NCI-H2171 treated with DMSO at 0.1 percent for 48 hours (cell line): ENCODE measurements at places on chromosomes 7 and 10.

DNA sequence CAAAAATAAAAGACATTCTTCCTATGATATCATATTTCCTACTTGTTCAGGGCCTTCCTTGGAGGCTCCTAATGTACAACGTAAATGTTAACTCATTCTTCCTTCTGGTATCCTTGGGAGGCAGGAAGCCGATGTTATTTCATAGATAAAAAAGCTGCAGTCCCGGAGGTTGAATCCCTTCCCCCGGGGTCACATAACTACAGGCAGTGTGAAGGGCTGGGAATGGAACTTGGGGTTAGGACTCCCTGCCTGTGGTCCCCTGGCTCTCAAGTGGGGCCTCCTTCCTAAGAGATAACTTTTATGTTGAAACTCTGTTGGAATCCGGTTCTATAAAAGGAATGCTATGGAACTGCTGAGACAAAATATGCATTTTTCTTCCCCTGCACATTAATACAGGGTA, 14.9 kb upstream of the CCDC3 start:
- no peak for DNase-seq

DNA sequence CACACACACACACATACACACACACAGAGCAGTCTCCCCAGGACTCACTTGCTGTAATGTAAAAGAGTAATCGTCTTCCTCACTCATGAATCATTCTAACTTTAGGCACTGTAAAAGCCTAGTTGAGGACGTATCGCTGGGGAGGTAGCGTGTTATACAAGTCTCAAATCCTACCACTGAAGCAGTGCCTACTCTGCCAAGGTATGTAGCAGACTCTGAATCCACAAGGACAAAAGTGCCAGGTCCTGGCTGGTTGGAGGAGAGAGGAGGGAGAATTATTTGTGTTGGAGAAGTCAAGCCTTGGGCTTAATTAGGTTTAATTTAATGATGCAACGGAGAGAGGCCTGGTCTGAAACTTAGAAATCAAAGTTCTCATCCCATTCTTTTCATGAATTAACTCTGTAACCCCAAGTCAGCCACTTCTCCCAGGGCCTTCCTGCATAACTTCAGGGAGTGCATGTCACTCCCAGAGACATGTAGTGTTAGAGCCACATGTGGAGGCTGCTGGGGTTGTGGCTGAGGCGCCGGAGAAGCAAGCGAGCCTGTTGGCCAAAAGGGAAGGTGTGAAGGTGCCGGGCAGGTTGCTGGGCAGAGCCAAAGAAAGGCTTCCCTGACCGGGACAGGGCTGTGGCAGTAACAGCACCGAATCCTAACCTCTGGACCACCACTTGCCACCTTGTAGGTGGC, 36.7 kb downstream of the NKX2-3 start:
- no peak for DNase-seq

DNA sequence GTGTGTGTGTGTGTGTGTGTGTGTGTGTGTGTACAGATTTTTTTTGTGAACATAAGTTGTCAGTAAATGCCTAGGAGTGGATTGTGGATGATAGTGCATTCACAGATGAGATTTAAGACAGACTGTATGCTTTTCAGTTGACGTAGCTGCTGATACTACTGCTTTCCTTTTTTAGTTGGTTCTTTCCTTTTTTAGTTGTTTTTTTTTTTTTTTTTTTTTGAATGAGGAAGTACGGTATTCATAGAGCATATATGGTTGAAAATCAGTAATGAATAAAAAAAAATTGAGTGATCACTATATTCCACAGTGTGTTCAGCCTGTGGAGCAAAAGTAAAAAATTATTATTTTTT, 80.5 kb downstream of the RBM33 start:
- DNase-seq: no peak

DNA sequence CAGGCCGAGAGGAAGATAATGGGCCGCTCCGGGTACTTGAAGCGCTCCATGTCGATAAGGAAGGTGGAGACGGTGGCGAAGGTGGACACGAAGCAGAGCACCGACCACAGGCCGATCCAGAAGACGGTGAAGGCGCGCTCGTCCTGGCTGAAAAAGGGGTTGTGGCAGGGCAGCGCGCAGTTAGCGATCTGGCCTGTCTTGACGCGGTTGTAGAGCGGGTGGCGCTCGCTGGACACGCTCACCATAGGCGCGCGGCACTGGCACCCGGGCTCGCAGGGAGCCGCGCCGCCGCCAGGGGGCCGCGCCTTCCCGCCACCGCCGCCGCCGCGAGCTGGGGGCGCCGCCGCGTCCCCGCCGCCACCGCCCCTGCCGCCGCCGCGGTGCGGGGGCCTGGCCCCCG, 1.6 kb downstream of the FZD8 start:
- no peak for DNase-seq

DNA sequence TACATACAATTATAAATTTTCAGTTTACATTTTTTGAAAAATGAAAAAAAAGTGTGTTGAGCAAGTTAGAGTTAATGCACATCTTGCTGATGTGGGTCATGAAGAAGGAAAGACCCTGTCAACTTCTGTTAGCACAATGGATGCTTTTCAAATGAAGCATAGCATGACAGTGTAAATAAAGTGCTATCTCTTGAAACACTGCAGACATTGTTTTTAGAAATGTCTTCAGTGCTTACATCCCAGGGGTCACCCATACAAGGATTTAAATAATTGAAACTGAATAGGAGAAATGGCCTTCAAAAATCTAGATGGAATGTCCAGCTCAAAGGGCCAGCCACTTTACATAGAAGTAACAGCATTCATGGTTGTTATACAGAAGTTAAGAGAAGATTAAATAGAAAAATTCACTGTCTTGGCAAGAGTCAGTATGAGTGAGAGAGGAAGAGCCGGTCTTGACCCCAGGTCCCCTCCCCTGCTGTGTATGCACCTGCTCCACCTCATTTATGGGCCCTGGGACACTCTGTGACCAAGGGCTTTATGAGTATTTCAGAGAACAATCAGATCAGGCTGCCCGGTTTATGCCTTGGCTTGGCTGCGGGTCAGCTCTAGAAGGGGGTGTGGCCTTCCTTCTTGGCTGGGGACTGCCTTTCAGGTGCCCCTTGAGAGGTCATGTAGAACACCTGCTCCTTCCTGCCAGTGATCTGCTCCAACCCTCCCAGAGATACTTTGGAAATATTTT, 237.7 kb upstream of the TMEM72 start:
- DNase-seq: no peak

GRCh38 chr10:84632866-84633265, 304.5 kb downstream of the CCSER2 start:
- DNase-seq: no peak

GRCh38 chr10:105284476-105285215, 643.6 kb downstream of the SORCS3 start:
- no peak for DNase-seq

GRCh38 chr10:3236644-3237404, 64.2 kb upstream of the PITRM1 start:
- no peak for DNase-seq

GRCh38 chr10:34954142-34954541, 136.0 kb downstream of the CUL2 start:
- DNase-seq: peak; percentile 34

DNA sequence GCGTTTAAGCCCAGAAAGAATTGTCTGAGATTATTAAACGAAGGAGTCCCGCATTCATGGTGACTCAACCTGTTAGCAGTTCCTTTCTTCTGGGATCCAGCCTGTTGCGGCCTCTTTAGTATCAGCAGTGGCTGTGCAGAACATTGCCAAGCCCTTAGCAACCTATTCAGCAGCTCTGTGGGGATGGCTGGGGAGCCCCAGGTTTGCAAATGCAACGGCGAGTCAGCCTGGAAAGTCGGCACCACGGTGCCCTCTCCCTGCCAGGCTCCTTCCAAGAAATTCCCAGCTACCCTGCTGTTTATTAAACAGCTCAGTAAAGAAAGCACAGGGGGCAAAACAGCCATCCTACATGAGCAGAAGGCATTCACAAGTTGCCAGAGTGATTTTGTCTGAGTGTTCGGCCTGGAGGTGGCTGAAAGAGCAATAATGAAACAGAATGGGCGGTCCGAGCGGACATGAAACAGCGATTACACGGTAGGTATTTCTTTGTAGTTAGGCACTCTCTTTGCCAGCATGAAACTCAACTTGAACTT, 198.3 kb downstream of the BAMBI start:
- no peak for DNase-seq

DNA sequence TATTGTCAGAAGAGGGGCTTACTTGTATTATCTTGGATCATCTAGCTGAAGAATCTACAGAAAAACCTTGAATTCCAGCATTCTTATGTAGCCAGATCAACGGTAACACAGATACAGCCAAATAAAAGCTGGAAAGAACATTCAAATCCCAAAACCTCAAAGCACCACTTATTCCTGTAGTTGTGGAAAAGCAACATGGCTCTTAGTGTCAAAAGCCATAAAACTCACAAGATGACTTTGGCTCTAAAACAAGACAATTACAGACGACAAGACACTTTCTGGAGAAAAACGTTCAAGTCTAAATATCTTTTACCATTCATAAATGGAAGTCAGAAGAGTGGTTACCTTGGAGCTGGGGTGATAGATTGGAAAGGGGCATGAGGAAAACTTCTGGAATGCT, 173.0 kb downstream of the HERPUD2 start:
- no peak for DNase-seq

GRCh38 chr10:34374356-34375045, 440.6 kb downstream of the PARD3 start:
- DNase-seq: peak; percentile 13

- DNase-seq: no peak
These were observed 216.7 kb downstream of the ADAM12 start for GRCh38 chr10:126171555-126171954.

- DNase-seq: no peak
These were observed 3.1 kb upstream of the UPP1 start for GRCh38 chr7:48085942-48086341.

DNA sequence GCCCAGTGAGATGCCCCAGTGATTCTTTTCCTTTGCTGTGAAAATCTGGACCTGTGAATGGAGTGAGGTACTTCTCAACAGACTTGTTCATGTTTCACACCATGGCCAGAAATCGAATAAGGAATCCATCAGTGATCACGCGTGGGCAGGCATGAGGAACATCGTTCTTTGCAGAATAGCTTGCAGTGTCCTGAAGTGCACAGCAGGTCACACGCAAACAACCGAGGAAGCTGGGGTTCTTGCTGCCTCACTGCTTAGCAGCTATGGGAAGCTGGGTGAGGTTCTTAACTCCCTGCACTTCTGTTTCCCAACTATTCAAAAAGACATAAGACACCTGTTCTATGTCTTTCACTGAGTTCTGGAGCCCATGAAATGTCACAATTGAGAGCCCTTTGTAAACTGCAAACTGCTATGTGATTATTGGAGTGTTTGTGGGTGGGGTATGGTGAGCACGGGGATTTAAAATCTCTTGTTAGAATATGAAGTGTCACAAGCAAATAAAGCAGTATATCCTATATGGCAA, 253.4 kb downstream of the KIAA1217 start:
- DNase-seq: no peak

GRCh38 chr10:21518641-21519396, 6.7 kb downstream of the SKIDA1 start:
- no peak for DNase-seq

DNA sequence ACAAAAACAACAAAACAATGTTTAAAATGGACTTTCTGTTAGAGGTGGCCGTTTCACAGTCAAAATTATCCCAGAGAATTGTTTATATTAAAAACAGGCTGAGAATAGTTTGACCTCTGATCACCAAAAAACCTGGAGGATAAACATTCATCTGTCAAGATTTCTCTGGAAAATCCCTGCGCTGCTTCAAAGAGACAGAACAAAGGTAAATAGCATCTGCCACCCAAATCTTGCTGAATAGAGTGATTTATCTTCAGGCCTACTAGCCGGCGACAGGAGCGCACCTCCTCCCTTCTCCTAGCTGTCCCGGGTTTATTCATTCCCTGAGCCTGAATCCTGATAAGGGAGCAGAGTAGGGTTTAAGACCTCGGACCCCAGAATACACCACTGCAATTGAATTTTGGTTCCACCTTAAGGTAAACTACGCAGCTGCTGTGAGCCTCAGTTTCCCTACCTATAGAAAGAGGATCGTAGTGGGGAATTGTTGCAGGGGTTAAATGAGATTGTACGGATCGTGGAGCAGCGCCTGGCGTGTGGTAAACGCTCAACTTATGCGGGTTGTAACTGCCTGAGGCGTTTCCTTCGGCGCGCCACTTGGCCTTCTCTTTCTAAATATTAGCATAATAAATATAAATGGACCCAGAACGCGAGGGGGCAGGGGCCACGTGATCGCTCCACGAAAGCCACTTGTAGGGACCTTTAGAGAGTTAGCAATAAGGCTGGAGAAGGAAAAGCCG, 498 bp upstream of the ST7 start:
- DNase-seq: peak; percentile 80

- DNase-seq: no peak
These were observed 10.5 kb downstream of the LIPA start for GRCh38 chr10:89241026-89241425.

DNA sequence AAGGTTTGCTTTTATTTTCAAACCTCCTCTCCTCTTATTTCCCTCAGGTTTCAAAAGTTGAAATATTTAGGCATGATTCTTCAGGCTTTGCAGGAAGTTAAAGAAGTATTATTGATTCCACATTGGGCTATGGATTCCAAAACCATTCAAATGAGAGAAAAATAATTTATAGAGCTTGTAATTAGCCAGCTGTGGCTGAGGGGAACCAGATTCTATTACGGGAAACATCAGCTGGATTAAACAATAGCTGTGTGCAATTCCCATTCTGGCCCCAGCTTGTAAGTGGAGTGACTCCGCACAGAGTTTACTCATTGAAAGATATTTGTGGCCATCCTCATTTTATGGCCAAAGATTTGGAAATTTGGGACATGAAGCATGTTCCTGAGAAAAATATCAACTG, 77.0 kb upstream of the PHYHIPL start:
- no peak for DNase-seq

- DNase-seq: peak; percentile 32
These were observed 163.1 kb upstream of the NPVF start for GRCh38 chr7:25391295-25391861.

DNA sequence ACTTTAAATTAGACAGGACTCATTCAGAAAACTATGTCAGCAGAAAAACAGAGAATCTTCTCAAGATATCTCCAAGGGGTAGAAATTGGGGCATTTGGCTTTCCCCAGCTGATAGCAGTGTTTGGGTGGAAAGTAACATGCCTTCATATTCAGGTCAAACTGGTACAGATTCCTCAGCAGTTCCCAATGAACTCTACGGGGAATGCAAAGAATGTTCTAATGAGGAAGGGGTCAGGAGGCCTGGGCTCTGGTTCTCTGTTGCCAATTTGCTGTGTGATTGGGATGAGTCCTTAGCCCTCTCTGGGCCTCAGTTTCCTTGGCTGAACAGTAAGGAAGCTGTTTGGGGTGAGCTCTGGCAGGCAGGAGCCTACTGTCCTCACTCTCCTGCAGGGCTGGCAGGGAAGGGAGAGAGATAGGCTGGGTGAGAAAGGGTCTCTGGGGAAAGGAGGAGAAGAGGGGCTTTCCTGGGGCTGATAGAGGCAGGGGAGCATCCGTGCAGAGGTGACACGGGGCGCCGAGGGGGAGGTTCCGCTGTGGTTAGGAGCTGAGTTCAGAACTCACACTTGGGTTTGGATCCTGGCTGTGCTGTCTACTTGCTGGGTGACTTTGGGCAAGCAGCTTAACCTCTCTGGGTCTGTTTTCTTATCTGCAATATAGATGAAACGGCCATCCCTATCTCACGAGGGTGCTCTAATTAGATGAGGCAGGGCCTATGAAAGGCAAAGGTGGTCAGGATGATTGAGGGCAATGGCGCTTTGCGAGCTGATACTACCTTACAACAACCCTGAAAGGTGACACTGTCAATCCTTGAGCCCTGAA, 45.1 kb downstream of the SPOCK2 start:
- DNase-seq: no peak
